Thoracic aorta (tissue), 2 donors: ENCODE measurements at places on chromosomes 3 and 15. TPM values are rescaled to one million over a fixed set of nuclear protein-coding genes. Genes with fewer than 3 reads are reported as not detected.

DNA sequence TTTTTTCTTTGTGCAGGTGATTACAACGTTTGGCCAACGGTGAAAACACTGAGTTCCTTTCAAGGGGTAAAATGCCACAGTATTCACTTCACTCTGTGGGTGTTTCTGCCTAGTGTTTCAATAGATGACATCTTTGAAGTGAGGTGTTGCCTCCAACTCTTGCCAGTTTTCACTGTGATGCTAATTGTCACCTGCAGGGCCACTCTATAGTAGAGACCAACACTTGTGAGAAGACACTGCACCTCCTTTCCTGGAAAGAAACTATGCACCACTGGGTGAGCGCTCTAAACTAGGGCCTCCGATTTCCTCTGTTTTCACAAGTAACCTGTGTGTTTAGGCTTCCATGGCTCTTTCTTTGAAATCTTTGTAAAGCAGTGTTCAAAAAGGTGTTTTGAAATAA lies 98.3 kb downstream of the THRB start:
- no peak for DNase-seq
- H3K27ac ChIP-seq = peak overlapping the region; percentile 23
- peak overlapping the region; percentile 0 for H3K4me3 ChIP-seq
- no peaks in the 10 kb centered on the region for H3K27me3 ChIP-seq
- H3K36me3 ChIP-seq = no peaks in the 10 kb centered on the region
- peaks cover 75% of the 10 kb centered on the region for H3K4me1 ChIP-seq

DNA sequence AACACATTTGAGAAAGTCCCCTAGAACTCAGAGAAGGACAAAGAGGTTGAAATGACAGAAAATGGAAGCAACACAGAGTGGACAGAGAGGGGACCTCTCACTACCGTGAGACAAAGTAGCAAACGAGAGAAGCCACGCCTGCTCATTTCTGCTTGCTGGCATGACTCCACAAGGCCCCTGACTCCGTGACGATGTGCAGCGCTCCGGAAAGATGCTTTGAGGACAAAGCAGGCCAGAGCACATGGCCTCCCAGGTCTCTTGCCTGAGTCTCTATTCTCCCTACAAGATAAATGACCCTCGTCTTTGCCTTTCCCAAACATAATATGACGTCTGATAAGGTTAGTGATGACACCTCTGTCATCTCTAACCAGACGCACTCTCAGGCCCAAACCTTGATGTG lies 63.8 kb upstream of the CTSH start:
- H3K36me3 ChIP-seq = no peaks in the 10 kb centered on the region
- H3K27me3 ChIP-seq = no peaks in the 10 kb centered on the region
- peaks cover 5% of the 10 kb centered on the region for H3K4me1 ChIP-seq
- no peak overlapping the region for H3K4me3 ChIP-seq

The CHRM5 gene
- not detected for total RNA-seq

DNA sequence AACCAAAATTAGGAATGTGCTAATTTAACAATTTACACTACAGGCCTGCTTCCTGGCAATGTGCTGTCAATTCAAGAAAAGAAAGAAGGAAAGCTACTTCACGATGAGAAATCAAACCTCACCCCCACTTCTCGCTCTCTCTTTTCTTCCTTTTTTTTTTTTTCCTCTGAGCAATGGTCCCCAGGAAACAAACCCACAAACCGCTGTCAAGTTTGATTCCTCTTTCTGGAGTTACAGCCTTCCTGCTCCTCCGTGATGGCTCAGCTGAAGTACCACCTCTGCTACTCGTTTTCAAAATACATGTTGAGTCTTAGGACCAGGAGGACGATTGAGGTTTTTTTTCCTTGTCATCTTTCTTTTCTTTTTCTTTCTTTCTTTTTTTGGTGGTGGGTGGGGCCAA lies 3.4 kb upstream of the TRIM71 start:
- peaks cover 26% of the 10 kb centered on the region for H3K4me1 ChIP-seq
- H3K36me3 ChIP-seq = no peaks in the 10 kb centered on the region
- H3K4me3 ChIP-seq = no peak overlapping the region
- no peak for DNase-seq
- no peak overlapping the region for H3K27ac ChIP-seq
- peaks cover 20% of the 10 kb centered on the region for H3K27me3 ChIP-seq

GRCh38 chr3:8627201-8627940 lies 17.2 kb downstream of the SSUH2 start:
- H3K27me3 ChIP-seq = no peaks in the 10 kb centered on the region
- H3K36me3 ChIP-seq = no peaks in the 10 kb centered on the region
- H3K27ac ChIP-seq = no peak overlapping the region
- DNase-seq = no peak

- H3K36me3 ChIP-seq = no peaks in the 10 kb centered on the region
- H3K27me3 ChIP-seq = no peaks in the 10 kb centered on the region
- no peaks in the 10 kb centered on the region for H3K4me1 ChIP-seq
- no peak overlapping the region for H3K4me3 ChIP-seq
Measured at GRCh38 chr3:12246497-12247163, 42.2 kb upstream of the PPARG start.

- peaks cover 27% of the 10 kb centered on the region for H3K4me1 ChIP-seq
- DNase-seq = no peak
- H3K27ac ChIP-seq = no peak overlapping the region
- no peaks in the 10 kb centered on the region for H3K27me3 ChIP-seq
- H3K36me3 ChIP-seq = no peaks in the 10 kb centered on the region
Measured at GRCh38 chr15:70153921-70154717, 56.4 kb upstream of the TLE3 start.

DNA sequence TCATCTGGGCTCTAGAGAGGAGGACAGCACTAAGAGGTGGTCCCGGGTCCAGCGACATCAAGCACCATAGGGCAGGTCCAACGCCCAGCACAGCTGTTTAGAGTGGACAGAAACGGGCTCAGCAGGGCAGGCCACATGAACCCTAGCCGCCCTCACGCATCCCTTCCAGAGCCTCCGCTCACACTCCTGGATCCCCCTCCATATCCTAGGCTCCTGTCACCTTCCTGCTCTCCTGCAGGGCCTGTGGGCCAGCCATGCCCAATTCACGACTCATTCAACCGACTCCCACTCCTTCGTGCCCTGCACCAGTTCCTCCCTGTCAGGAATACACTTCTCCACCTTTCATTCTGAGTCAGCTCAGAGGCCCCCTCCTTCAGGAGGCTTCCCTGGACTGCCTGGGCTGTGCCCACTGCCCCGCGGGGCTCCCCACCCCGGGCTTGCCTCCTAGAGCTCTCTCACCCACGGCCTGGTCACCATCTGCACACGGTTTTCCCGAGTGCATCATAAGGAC lies 90.2 kb downstream of the LINGO1 start:
- DNase-seq = no peak
- no peaks in the 10 kb centered on the region for H3K27me3 ChIP-seq
- H3K27ac ChIP-seq = no peak overlapping the region
- H3K36me3 ChIP-seq = no peaks in the 10 kb centered on the region
- no peak overlapping the region for H3K4me3 ChIP-seq
